ENCODE measurements at places on chromosomes 2 and 18.

GRCh38 chr18:3400567-3401296 is 49.2 kb upstream of the TGIF1 start:
- DNase-seq, result no peak

DNA sequence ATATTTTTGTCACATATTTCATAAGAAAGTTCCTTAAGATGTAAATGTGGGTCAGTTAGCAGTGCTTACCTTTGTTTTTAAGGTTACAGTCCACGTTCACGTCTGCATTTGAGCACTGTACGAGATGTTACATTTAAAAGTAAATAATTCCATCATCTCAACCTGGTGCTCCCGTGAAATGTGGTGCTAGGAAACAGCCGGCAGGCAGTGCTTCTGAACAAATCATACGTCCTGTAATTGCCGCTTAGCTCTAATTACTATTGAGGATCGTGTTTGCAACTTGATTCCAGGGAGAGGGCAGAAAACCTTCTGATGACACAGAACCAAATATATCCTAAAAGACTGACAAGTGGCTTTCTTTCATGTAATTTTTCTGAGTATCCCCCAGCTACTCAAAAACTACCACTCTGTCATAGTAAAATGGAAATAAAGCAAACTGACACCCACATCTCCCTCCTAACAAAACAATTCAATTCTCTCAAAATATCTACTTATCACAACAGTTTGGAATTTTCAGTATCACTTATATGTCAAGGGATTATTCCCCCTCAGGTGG is 297.8 kb upstream of the SESTD1 start:
- no peak for DNase-seq

DNA sequence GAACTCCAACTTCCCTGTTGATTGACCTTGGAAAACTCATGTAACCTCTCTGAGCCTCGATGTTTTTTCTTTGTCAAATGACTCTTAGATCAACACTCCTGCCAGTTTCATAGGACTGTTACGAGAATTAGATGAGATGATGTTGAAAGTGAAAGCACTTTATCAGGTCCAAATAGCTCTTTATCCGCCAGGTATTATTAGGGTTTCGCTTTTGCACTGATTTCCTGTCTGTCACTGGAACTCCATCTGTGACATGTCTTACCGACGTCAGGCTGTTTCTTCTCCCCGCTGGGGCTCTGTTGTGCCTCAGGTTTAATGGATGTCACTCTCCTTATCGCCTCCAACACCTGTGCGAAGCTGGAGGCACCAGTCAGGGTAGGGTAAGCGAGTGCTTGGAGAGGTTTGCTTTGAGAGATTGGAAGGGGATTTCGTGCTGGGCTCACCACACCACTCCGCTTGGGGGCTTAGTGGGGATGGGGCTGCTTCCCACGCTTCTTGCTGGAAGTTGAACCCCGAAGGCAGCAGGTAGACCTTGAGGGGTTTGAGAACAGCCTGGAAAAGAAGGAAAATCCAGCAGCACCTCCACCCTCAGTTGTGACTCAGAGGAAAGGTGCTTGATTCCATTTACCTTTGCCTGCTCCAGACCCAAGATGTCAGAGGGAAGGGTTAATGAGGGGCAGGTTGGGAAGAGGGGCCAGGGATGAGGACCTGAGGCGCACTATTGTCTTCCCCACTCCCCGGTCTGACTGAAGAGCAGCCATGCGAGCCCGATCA is 4.3 kb downstream of the GAD1 start:
- DNase-seq, result no peak

DNA sequence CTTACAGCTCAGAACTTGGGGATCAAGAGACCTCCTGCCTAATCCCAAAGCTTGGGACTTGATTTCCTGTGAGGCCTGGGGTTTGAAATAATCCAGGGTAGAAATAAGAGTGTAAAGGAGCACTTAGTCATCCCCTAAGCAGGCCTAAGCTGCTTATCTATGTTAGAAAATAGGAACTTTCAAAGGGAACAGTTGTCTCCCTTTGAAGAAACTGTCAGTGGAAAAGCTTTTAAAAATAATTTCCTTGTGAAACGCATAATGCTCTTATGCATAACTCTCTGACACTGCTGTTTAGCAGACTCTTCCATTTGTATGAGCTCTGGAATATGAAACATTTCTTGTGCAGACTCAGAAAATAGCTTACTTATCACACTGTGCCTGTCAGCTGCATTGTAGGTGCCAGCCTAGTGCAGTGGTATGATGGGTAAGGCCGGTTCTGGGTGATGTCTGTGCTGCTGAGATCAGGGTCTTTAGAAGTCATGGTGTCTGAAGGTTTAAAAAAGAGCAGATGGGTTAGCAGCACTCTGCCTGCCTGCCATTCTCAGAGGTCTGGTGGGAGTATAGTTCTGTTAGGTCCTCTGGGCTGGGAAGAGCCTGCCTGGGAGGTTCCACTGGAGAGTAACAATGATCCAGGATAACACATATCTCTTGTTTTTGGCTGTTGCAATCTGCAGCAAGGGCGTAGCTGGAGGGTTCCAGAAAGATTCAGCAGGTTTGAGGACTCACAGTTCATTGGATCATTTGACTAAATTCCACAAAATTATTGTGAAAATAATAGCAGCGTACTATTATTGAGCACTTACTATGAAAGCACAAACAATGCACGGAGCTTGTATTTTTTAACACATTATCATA is 283.2 kb upstream of the MEX3C start:
- DNase-seq, result no peak

- no peak for DNase-seq
These were observed 27.7 kb upstream of the SMCHD1 start for GRCh38 chr18:2627821-2628276.

DNA sequence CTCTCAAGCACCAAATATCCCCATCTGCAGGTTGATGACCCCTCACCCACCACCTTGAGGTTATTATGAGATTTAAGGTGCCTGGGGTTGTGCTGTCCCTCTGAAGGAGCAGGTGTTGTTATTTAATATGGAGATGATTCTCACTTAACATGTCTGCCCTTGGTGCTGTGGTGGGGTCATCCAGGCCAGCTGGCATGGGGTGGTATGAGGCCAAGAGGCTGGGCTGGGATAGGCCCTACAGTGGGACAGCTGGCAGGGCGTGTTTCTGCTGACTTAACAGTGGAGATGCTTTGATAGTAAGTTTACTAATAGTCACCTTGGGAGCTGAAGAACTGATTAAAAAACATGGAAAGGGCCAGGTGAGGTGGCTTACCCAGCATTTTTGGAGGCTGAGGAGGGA is 22.4 kb downstream of the SERPINB12 start:
- no peak for DNase-seq

GRCh38 chr2:203412546-203413331 is 84.5 kb downstream of the ABI2 start:
- DNase-seq, result no peak

GRCh38 chr18:76578571-76579300 is 83.7 kb upstream of the ZNF516 start:
- DNase-seq, result no peak

DNA sequence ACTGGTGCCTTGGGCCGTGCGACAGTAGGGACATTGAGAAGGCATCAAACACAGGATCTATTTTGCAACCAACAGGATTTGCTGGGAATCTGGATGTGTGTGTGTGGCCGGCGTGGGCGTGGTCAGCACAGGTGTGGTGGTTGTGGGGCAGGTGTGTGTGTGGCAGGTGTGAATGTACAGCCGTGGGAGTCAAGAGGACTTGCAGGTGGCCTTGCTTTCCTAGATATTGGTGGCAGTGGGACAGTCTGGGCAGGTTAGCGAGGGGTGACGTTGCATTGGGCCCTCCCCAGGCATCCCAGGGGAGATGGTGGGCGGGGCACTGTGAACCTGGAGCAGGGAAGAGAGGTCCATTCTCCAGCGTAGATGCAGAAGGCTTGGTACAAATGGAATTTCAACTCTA is 3.2 kb upstream of the LIMS2 start:
- no peak for DNase-seq

GRCh38 chr2:182763311-182763912 is 47.4 kb downstream of the DNAJC10 start:
- DNase-seq, result no peak

DNA sequence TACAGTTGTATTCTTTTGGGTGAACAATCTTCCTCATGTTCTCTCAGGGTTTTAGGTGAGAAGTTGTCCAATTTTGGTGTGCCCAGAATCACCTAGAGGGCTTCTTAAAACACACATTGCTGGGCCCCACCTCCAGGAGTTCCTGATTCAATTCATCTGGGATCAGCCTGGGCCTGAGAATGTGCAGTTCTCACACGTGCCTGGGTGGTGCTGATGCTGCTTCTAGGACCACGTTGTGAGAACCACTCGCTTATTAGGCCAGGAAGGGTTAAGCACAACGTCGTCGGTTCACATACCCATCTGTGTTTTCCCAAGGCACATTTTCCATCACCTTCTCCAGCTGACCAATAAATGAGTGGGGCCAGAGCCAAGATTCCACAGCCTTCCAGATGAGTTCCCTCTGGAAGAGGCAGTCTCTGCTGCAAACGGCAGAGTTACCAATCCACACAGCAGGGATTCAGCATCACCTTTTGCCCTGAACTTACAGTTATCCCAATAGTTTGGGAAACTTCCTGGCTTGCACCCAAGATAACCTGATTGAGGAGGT is 277.7 kb upstream of the HNRNPA3 start:
- peak; percentile 5 for DNase-seq

DNA sequence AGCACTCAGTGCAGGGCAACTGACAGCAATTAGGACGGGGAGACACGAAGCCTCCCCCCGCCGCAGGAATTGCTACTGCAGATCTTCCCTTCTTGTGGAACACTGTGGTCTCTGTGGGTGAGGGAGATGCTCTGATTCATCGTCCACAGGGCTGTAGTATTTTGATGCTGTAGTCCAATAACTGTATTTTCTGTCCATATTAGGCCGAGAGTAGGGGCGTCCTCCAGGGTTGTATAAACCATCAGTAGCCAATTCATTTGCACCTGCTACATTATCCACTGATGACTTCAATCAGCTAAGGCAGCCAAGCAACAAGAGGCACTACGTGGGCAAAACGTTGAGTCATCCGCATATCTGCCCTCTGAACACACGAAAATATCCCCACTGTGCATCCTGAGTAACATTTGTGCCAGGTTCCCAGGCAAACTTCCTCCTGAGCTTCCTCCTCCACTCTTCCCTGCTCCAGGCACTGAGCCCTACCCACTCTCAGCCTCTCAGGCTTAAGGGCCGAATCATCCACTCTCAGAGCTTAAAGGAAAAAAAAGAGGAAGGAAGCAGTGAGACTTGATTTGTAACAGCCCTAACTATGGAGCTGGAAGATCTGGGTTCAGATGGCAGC is 62.1 kb downstream of the LBH start:
- DNase-seq, result no peak

DNA sequence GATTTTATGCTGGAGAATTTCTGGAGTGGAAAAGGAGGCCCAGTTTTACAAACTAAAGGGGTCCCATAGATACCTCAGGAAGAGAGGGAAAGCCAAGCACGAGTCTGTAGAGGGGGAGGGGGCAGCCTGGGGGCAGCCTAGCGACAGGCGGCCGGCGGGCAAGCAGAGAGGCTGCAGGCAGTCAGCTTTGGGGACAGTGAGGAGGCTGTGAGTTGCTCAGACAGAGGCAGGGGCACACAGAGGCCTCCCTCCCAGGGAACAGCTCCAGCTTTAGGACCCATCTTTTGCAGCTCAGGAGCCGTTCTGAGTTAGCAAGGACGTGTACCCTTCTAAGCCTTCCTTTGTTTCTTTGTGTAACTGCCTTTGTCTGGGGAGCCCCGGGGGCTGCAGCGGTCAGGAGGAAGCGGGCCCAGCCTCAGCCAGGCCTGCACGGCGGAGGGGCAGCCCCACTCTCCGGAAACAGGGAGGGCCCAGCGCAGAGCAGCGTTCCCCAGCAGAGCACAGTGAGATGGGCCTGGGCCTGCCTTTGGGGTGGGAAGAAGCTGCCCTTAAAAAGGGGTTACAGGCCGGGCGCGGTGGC is 41.1 kb upstream of the RALBP1 start:
- no peak for DNase-seq

DNA sequence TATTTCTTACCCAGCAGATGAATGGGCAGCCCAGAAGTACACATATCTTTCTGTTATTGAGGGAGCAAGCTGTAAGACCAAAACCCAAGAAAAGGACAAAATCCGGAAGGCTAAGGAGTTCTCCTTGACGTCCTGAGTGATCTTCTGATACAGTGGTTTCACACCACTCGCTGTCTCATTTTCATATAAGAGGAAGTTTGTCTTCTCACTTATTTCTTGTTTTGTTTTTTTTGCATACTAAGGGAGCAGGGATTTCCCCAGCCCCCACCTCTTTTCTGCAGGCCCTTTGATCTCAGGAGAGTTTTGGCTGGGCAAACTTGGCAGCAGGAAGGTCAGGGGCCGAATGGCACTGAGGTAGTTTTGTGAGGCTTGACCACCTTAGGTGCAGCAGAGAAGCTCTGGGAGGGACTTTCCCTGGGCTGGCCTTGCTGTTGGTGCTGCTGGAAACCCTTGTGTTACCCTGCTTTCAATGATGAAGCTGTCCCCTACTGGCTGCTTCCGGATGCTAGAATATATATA is 13.3 kb downstream of the CHRNA1 start:
- DNase-seq, result no peak

GRCh38 chr2:3603536-3604206 is 8.8 kb downstream of the COLEC11 start:
- no peak for DNase-seq

GRCh38 chr2:105078906-105079495 is 41.1 kb downstream of the MRPS9 start:
- DNase-seq, result no peak

DNA sequence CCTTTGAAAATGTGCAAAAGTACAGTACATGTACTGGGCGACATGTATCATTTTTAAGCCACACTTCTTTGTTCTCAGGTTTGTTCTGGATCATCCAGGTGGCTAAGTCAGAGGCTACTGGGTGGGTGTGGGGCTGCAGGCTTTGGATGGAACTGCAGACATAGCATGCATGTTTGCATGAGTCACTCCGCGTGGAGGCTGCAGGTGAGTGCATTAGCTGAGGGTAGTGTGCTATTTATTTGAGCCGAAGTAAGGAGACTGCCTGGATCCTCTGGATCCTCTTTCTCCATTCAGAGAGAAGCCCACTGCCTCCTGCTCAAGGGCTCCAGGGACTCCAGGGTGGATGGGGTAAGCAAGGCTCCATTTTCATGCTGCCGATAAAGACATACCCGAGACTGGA is 9.4 kb upstream of the NEURL3 start:
- no peak for DNase-seq

DNA sequence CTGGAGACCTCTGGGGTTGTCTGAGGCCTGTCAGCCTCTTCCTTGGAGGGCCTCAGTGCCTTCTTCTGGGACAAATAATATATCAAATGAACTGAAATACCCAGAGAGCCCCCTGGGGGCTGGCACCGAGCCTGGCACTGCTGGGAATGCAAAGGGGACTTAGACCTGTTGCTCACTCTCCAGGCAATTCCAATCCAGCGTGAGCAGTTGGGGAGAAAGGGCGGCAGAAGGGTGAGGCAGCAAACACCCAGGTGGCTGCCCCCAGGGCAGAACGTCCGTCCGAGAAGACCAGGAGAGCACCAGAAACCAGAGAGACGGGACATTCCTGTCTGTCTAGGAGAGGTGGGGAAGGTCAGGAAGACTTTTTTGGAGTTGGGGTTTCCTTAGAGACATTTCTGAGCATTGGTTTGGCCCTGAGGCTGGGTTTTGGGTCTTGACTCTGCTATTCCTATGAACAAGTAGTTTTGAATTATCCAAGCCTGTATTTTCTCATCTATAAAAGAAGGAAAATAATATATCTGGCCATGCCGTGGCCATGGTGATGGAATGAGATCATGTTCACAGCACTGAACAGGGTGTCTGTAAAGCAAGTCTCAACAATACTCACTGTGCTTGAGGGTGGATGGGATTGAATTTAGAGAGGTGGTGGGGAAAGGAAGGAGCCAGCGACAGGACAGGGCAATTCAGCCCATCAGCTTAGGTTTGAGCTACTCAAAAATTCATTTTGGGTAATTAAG is 44.3 kb upstream of the ZBTB7C start:
- no peak for DNase-seq

- no peak for DNase-seq
These were observed 720 bp downstream of the KRTCAP3 start for GRCh38 chr2:27442920-27443282.
